ENCODE measurements at places on chromosomes 4 and X. TPM values are rescaled to one million over a fixed set of nuclear protein-coding genes. Genes with fewer than 3 reads are reported as not detected.

Gene ETDB
- not detected for total RNA-seq

Gene GLRA2
- total RNA-seq: not detected

GRCh38 chr4:68141852-68142251 lies 12.2 kb upstream of the TMPRSS11F start:
- DNase-seq: no peak

Gene PPID
- 42.9 TPM for total RNA-seq

- DNase-seq: no peak
Measured at GRCh38 chr4:182102576-182102975, 140.6 kb upstream of the TENM3 start.

GRCh38 chr4:2261110-2261852 lies 628 bp downstream of the MXD4 start:
- no peak for DNase-seq

DNA sequence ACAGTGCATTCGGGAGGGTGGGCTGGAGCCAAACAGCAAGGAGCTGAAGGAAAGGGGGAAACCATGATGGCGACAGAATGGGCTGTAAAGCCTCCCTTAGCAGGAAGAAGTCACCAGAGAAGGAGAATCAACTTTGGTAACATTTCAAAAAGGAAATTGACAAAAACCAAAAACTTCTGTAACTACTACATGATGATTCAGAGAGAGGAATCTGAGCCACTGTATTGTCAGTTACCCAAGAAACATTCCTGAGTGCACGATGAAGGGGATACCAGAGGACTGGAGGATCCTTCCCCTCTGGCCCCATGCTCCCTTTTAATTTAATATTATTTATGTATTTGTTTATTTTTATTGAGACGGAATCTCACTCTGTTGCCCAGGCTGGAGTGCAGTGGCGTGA lies 26.3 kb downstream of the PDHA1 start:
- DNase-seq: no peak

GRCh38 chr4:105548483-105548882 lies 3.9 kb upstream of the ARHGEF38 start:
- no peak for DNase-seq

DNA sequence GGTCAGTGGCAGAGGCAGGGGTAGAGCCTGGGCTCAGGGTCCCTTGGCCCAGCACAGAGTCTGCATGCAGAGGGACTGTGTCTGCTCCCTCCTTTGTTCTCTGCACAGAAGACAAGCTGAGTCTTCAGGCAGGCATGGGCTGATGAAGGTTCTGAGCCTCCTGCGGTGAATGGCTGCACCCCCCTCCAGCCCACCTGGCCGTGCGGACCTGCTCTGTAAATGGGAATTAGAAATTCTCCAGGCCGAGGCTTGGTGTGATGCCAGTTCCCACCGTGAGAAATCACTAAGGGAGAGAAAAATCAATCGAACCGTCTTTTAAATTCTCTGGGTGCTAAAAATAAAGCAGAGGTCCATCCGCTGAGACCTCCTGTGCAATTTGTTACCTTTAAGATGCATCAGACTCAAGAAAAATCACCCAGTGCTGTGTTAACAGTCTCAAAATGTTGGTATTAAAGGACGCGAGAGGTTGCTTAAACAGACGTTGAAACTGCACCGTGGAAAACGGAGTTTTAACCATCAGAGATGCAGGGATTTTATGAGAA lies 96.0 kb downstream of the WFS1 start:
- no peak for DNase-seq

- no peak for DNase-seq
Measured at GRCh38 chr4:26525136-26525770, 35.0 kb upstream of the CCKAR start.

- no peak for DNase-seq
Measured at GRCh38 chr4:111068883-111069282, 446.0 kb upstream of the PITX2 start.

- no peak for DNase-seq
Measured at GRCh38 chr4:79017481-79017880, 78.2 kb upstream of the PAQR3 start.

DNA sequence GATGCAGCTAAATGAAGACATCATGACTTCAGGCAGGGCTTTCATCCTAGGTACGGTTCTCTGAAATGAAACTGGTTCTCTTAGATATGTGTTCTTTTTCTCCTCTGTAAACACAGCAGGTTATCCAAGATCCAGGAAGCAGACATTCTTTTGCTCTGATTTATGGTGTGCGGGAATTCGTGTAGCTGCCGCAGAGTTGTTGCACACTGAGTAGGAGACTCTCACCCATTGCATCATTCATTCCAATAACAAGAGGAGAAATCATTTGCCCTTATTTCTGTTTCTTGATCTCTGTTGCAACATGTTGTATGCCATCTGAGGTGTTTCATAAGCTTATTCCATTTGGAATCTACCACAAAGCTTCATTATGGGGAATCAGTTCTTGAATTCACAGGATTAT lies 133.6 kb upstream of the VCX2 start:
- DNase-seq: no peak

DNA sequence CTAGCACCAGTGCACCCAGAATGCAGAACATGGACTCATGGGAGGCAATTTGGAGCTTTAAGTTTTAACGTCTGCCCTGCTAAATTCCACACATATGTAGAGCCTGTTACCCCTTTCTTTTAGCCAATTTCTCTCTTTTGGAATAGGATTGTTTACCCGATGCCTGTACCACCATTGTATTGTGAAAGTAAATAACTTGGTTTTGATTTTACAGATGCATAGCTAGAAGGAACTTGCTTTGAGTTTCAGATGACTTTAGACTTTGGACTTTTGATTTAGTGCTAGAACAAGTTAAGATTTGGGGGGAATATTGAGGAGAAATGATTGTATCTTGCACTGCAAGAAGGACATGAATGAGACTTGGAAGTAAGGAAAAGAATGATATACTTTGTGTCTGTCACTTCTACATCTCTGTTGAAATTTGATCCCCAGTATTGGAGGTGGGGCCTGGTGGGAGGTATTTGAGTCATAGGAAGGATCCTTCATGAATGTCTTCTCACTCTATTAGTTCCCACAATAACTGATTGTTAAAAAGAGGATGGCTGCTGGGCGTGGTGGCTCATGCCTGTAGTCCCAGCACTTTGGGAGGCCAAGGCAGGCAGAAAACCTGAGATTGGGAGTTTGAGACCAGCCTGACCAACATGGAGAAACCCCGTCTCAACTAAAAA lies 794.8 kb upstream of the LCORL start:
- DNase-seq: no peak

DNA sequence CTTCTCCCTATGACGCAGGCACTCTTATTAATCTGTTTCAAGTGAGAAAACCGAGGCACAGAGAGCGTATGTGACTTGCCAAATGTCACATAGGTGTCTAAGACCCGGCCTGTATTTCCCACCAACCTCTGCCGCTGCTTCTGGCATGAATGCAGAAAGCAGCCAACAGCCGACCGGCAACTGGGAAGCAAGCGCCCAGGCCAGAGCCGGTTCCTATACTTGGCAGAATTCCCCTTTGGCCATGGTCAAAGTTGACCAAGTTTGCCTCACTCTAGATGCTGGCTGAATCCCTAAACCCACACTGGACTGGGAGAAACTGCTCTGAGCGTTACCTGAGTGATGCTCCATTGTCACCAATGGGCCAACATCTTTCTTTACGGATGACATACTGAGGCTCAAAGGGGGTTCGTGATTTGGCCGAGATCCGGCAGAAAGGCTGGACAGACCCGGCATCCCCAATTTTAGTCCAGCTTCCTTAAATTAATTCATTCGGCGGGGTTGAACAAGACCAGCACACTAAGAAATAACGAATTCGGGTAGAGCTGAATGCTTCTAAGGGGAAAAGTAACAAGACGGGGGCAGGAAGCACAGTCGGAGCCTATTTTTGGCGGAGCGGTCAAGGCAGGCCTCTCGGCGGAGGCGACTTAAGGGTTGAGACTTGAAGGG lies 11.2 kb downstream of the MSX1 start:
- DNase-seq: no peak

DNA sequence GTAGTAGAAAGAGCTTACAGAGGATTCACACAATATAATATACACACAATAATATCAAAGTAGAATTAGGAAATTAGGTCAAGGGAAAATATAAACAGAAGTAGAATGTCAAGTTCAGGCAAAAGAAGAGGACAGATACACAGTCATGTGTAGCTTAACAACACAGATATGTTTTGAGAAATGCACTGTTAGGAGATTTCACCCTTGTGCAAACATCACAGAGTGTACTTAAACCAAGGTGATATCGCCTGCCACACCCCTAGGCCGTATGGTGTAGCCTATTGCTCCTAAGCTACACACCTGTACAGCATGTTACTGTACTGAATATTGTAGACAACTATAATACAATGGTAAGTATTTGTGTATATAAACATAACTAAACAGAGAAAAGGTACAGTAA lies 110.0 kb upstream of the EDNRA start:
- DNase-seq: no peak

- DNase-seq: no peak
Measured at GRCh38 chrX:6382284-6382683, 152.6 kb downstream of the VCX3A start.

- no peak for DNase-seq
Measured at GRCh38 chrX:69510137-69510715, 6.1 kb downstream of the NALF2 start.

DNA sequence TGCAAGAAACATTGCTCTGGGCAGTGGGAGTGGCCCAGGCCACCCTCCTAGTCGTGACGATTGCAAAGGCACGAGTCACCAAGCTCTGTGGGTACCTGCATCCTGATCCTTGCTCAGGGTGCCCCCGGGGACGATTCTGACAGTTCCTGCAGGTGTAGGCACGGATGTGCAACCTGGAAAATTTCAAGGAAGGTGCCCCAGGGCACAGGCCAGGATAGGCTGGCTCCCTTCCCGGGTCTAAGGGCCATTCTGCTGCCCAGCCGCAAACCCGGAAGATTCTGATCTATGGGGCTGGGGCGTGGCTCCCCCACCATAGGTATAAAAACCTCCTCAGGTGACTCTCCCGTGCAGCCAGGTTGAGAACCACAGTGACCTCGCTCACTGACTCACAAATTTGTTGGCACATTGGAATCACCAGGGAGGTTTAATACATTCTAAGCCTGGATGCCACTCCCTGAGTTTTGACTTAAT lies 228.5 kb downstream of the PTTG2 start:
- DNase-seq: no peak

DNA sequence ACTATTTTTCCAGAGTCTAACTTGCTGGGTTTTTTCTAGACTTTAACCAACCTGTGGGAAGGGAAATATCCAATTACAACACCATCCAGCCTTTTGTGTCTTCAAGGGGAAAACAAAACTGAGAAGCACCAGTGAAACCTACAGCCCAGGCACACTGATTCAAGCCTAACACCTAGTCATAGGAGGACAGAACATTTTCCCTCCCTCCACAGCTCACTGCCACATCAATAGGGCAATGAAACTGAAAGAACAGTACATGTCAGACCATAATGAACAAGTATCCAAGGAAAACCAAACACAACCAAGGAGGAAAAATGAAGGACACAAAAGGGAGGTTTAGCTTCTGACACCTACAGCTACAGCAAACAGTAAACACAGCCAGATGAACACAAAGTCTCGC lies 17.6 kb downstream of the MAGEA8 start:
- no peak for DNase-seq

DNA sequence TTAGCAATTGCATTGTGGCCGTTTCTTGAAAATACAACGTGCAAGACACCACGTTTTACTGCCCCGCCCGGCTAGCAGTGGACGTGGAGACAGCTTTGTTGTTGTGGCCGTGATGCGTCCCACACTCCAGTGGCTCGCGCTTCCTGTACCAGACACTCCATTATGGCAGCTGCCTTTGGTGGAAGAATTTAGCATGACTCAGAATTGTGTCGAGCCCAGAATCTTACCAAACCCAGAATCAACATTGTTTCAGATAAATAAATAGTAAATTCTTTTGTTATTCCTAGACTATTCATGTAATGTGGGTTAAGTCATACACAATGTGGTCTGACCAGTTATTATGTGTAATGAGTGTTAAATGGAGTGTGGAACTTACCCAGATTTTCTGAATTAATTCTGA lies 25.3 kb upstream of the S100P start:
- no peak for DNase-seq

DNA sequence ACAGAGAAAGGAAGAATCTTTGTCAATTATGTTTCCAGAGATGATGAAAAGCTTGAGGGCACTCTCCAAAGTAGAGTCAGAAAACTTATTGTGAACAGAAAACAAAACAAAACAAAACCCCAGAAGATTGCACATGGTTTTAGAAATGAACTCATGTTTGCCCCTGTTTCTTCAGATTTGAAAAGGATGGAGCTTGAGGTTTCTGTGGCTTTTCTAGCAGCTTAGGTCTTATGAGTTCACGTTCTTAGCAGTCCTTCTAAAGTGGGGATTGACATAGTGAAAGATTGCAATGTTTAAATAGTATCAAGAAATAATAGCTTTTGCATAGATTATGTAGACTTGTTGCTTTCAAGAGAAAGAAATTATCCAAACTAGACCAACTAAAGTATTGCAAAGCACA lies 421.8 kb downstream of the GBA3 start:
- DNase-seq: no peak

DNA sequence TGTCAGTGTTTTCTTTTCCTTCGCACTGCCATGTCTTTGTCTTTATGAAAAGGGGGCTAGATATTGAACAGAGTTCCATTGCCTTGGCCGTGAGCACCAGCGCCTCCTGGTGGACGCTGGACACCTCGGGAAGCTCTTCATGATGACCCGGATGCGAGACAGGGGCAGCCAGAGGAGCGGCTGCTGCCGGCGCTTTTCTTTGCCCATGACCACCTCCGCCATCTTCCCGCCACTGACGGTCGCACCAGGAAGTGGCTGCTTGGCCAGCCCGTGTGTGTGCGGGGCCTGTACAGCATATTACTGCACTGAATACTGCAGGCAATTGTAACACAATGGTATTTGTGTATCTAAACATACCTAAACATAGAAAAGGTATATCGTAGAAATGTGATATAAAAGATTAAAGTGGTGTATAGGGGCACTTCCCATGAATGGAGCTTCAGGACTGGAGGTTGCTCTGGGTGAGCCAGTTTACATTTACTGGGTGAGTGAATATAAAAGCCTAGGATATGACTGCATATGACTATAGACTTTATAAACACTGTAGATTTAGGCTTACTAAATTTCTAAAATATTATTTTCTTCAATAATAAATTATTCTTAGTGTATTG lies 15.8 kb upstream of the GRIA2 start:
- no peak for DNase-seq

GRCh38 chrX:43595931-43596330 lies 60.2 kb upstream of the MAOA start:
- no peak for DNase-seq

GRCh38 chr4:22987870-22988269 lies 295.1 kb downstream of the GBA3 start:
- no peak for DNase-seq

All from progenitor cell of endocrine pancreas (in vitro differentiated cells).